ENCODE measurements at places on chromosomes 1 and 21.

DNA sequence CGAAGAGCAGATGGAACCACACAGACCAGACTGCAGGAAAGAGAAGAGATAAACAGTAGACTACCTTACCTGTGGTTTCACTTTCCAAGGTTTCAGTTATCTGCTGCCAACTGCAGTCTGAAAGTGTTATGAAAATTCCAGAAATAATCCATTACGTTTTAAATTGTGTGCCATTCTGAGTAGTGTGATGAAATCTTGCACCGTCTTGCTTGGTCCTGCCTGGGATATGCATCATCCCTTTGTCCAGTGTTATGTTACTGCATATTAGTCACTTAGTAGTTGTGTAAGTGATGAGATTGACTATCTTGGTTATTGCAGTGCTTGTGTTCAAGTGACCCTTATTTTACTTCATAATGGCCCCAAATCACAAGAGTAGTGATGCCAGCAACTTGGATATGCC, 33.9 kb downstream of the DNAJC6 start:
- DNase-seq = peak; percentile 42

DNA sequence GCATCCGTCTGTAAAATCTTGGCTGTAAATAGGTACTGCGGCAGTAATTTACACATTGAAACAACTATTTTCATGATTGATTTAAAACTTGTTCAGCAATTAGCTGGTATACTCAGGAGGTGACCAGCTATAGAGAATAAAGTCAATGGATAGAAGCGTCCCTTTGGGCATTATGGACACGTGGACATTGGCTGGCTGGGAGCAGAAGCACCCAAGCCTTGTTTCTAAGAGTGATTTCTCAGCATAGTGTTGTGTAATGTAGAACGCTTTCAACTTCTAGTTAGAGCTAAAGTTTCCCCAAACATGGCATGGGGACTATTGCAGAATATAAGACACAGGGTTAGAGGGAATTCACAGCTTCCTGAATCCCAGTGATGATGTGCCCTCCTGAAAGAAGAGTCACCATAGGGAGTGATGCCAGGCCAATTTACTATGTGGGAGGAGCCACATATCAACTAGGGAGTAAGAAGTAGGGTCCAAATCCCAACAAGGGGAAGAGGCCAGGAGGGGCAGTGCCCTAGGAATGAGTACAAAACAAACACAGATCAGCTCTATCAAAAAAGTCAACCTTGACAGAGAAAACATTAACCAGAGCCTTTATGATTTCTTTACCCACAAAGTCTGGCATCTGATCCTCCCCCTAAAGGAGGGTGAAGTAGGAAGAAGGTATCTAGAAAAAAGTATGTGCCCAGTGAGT, 92.7 kb downstream of the SUSD4 start:
- no peak for DNase-seq

DNA sequence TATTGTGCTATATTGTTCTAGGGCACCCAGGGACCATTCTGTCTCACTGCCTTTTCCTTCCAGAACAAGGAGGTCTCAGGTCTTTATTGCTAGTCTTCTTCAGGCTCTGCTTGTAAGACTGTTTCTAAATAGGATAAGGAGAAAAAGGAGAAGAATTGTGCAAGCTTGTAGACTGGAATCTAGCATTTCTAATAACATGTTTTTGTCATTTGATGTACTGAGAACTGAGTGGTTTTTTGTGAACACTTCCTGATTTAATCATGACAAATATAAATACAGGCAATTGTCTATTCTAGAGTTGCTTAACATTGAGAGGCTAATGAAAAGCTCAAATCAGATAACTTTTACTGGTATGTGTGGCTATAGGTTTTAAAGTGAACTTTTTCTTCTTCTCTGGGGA, 77.6 kb downstream of the CLIC4 start:
- peak; percentile 48 for DNase-seq

DNA sequence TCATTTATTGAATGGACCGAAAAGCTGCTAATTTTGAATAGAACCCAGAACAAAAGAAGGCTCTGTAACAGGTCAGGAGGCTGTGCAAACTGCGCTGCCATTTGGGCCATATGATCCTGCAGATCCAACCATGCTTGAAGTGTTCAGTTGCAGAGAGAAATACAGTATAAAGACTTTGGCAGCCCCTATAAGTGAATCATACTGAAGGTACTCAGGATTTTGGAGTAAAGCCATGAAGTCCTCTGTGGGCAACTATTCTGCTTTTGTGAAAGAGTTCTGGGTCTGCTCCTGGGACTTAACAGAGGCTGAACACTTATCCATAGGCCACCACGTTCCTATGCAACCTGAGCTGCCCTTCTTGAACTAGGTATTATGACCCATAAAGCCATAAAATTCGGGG, 1613.6 kb upstream of the PRMT6 start:
- peak; percentile 0 for DNase-seq

GRCh38 chr1:214420341-214420740, 131.1 kb downstream of the PTPN14 start:
- DNase-seq = no peak

Measured in iris pigment epithelial cell (primary cell).